Activated CD4-positive, alpha-beta T cell treated with anti-CD3 and anti-CD28 coated beads, Interleukin-2, amount 10 ng/mL, durations not matched to agents 7 days and 5 days (primary cell): ENCODE measurements at places on chromosomes 13 and 19. TPM values are rescaled to one million over a fixed set of nuclear protein-coding genes. Genes with fewer than 3 reads are reported as not detected.

The TIMM13 gene
- 66.4 TPM for total RNA-seq

The NTF4 gene
- not detected for total RNA-seq

GRCh38 chr19:34236035-34236987 lies 18.0 kb upstream of the GARRE1 start:
- peaks cover 26% of the 10 kb centered on the region for H3K4me1 ChIP-seq
- H3K27ac ChIP-seq, result no peak overlapping the region
- no peaks in the 10 kb centered on the region for H3K27me3 ChIP-seq
- H3K4me3 ChIP-seq, result no peak overlapping the region
- DNase-seq, result no peak

GRCh38 chr19:18869023-18869618 lies 26.8 kb downstream of the CERS1 start:
- H3K27me3 ChIP-seq, result peaks cover 4% of the 10 kb centered on the region
- no peak overlapping the region for H3K4me3 ChIP-seq
- peaks cover 8% of the 10 kb centered on the region for H3K4me1 ChIP-seq
- no peak for DNase-seq

- H3K36me3 ChIP-seq, result no peaks in the 10 kb centered on the region
- peaks cover 53% of the 10 kb centered on the region for H3K27me3 ChIP-seq
- no peak overlapping the region for H3K4me3 ChIP-seq
These were observed 13.3 kb downstream of the TNFRSF19 start for GRCh38 chr13:23583491-23583890.

GRCh38 chr13:101893021-101893420 lies 440.5 kb downstream of the ITGBL1 start:
- no peak overlapping the region for H3K27ac ChIP-seq
- H3K27me3 ChIP-seq, result no peaks in the 10 kb centered on the region
- no peak for DNase-seq
- no peaks in the 10 kb centered on the region for H3K36me3 ChIP-seq
- no peaks in the 10 kb centered on the region for H3K4me1 ChIP-seq
- H3K4me3 ChIP-seq, result no peak overlapping the region

The SSC5D gene
- total RNA-seq, result 0.98 TPM

DNA sequence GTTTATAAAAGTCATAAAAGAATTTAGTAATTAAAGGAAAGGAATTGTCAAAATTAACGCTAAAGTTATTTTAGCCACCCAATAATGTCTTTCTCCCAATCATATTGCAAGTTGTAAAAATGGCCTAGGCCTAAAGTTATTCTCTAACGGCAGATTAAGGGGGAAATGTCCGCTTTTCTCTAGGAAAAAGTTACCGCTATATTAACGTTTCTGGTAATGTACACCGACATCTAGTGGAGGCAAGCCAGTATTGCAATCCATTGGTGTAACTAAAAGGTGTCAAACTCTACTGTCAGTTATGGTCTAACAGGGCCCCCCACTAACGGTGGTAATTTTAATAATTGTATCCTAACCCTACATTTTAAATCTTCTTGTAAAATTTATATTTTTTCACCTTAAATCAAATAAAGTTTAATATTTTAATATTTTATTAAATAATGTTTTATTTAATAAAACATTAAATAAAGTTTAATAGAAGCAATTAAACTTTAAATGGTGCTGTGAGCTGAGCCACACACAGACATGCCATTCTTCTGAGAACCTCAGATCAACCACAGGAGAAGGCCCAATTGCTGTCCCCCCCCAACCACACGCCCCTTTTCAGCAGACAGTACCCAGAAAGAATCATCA lies 35.9 kb upstream of the ZSCAN5A start:
- H3K4me3 ChIP-seq, result no peak overlapping the region
- no peaks in the 10 kb centered on the region for H3K36me3 ChIP-seq
- no peaks in the 10 kb centered on the region for H3K4me1 ChIP-seq
- peak; percentile 66 for DNase-seq
- no peaks in the 10 kb centered on the region for H3K27me3 ChIP-seq
- no peak overlapping the region for H3K27ac ChIP-seq

DNA sequence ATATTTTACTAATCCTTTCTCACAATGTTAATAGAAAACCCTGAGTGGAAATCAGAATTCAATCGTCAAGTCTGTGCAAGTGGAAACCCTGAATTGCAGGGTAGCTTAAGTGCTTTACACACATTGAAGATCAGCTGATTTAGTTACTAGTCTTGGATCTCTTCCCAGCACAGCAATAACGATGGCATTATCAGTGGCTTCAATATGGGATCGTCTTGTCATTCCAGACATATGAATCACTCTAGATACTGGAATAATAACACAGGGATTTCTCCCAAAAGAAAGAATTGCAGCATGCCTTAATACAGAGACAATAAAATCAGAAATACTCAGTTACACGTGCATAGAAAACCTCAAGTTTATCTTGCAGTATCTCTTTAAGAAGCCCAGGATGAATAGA lies 12.6 kb upstream of the METTL21C start:
- H3K36me3 ChIP-seq, result no peaks in the 10 kb centered on the region
- no peak overlapping the region for H3K4me3 ChIP-seq
- DNase-seq, result no peak
- no peak overlapping the region for H3K27ac ChIP-seq

The KLK2 gene
- total RNA-seq, result not detected
